ENCODE measurements at places on chromosomes 3 and 15.
A peak's percentile ranks its signal among the peaks of the same experiment; 100 is the strongest.

DNA sequence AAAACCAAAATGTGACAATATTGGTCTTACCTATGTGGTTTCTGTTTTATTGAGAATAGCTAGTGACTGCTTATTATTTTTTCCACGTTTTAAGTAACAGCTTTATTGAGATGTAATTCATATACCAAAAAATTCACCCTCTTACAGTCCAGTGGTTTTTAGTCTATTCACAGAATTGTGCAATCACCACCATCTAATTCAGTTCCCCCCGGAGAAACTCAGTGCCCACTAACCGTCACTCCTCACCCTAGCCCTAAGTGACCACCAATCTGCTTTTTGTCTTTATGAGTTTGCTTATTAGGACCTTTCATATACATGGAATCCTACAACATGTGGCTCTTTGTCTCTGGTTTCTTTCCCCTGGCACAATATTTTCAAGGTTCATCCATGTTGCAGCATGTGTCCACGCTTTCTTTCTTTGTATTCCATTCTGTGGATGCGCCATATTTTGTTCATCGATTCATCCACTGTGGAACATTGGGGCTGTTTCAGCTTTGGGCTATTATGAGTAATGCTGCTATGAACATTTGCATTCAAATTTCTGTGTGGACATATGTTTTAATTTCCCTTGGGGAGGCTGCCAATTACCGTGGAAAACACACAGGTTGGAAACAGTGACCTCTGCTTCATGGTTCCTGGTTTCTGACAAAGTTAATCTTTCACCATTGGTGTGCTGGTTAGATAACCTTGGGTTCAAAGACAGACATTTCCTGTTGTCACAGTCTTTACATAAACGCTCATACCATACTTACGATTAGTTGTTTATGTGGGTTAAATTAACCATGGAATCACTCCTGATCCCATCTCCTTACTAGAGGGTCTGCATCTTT is 3.2 kb upstream of the BCL2L10 start:
- DNase-seq = no peak

GRCh38 chr15:67524235-67524634 is 3.3 kb downstream of the C15orf61 start:
- DNase-seq = no peak

- no peak for DNase-seq
Observed at GRCh38 chr3:177676947-177677587, 479.8 kb upstream of the TBL1XR1 start.

GRCh38 chr3:195866686-195867511 is 41.5 kb downstream of the TNK2 start:
- no peak for DNase-seq

DNA sequence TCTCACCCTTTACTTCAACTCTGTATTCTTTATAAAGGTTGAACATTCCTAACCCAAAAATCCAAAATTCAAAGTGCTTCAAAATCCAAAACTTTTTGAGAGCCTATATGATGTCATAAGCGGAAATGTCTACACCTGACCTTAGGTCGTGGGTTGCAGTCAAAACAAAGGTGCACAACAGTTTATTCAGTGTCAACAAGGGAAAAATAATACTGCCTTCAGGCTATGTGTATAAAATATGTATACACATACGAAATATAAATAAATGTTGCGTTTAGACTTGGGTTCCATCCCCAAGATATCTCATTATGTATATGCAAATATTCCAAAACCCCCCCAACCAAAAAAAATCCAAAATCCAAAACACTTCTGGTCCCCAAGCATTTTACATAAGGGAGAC is 90.9 kb downstream of the STAG1 start:
- no peak for DNase-seq

- DNase-seq = no peak
Observed at GRCh38 chr3:152621006-152621868, 213.7 kb upstream of the P2RY1 start.

DNA sequence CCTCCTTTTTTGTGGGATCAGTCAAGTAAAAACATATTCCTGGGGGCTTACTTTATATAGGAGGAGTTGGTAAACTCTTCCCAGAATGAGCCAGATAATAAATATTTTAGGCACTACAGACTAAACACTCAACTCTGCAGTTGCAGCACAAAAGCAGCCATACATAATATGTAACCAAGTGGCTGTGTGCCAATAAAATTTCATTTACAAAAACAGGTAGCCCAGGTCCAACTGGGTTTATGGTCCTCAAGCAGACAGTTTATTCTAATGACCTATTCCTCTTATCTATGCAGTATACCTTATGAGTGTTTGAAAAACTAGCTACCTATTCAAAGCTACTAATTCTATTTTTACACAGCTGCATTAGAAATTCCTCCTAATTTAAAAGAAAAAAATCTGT is 61.8 kb downstream of the FAIM start:
- no peak for DNase-seq

GRCh38 chr3:46895204-46895660 is 17.7 kb downstream of the PTH1R start:
- DNase-seq = peak; percentile 51

DNA sequence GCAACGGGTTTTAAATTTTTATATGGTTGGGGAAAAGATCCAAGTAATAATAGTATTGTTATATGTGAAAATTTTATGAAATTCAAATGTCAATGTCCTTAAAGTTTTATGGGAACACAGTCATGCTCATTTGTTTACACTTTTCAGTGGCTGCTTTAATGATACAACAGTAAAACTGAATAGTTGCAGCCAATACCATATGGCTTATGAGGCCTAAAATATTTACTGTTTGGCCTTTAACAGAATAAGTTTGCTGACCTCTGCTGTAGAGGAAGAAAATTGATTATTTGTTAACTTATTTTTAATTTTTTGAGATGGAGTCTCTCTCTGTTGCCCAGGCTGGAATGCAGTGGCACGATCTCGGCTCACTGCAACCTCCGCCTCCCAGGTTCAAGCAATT is 44.7 kb downstream of the USP50 start:
- DNase-seq = no peak

GRCh38 chr3:122996038-122996580 is 31.5 kb downstream of the SEMA5B start:
- no peak for DNase-seq

- no peak for DNase-seq
Observed at GRCh38 chr3:69288161-69288895, 97.6 kb downstream of the FRMD4B start.

GRCh38 chr3:25863416-25863959 is 73.6 kb downstream of the OXSM start:
- no peak for DNase-seq

- DNase-seq = no peak
Observed at GRCh38 chr15:38300395-38300794, 47.8 kb downstream of the SPRED1 start.

GRCh38 chr3:67995206-67995605 is 340.8 kb upstream of the SUCLG2 start:
- DNase-seq = no peak

GRCh38 chr15:56175788-56176187 is 67.9 kb downstream of the RFX7 start:
- DNase-seq = no peak

DNA sequence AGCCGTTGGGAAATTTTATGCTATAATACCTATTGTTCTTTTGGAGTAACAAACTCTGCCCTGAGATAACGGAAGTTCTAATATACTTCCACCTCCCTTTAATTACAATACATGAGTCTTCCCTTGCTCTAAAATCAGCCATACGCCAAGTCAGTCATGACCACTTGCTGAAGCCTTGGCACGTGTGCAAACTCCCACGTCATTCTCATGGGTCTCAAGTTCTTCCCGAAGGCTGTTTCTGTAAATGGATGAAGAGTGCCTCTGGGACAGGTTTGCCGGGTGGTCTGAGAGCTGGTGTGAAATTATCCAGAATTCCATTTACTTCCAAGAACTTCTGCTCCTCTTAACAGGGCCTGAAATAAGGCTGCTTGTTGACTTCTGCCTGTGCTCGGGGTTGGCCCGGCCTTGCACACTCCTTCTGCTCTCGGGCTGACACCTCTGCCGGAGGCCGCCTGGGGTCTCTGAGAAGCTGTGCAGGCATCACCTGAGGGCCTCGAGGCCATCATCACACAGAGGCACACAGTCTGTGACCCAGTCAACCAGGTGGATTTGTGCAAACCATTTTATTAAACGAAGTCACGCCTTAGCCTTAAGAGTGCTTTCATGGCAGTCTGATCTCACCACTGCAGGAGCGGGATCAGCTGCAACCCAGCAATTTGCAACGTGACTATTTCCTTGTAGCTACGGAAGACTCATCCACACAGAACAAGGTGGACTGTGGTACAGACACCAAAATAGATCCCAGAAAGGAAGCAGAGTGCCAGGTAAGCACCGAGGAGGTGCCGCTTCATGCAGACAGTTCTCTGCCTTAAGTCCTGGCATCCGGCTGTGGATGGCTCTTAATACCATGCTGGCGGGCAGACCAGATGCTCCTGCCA is 120.1 kb downstream of the ADAMTS17 start:
- no peak for DNase-seq

DNA sequence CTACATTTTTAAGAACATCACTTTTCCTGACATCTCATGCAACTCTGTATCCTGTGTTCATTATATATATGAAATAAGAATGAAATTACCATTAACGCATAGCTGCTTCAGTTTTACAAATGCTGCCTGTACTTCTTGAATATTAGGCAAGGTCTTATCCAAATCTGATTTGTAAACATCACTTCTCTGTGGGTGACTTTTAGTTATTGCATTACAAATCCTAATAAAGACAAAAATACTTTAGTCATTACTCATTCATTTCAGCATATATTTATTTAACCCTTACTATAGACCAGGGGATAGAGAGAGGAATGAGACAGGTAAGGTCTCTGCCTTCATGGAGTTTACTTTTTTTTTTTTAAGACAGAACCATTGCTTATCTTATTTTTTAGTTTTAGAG is 36.8 kb downstream of the MTMR10 start:
- no peak for DNase-seq

GRCh38 chr3:166706094-166706493 is 674.0 kb downstream of the ZBBX start:
- DNase-seq = no peak

DNA sequence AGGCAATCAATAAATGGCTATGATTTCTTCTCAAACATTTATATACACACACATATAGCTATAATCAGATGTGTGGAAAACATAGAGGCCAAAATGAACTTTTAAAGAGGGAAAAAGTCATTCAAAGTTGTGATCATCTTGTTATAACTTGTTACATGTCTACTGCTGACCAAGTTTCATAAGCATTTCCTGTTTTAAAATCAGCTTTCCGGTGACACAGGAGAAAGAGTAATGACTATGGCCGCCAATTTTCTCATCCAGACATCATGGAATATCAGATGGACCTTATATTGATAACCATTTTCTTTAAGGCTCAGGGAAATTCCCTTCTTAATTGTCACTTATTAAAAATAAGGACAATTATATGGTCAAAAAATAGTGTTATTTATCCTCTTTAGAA is 71.7 kb upstream of the AGTR1 start:
- no peak for DNase-seq

- no peak for DNase-seq
Observed at GRCh38 chr3:109195815-109196214, 59.3 kb downstream of the C3orf85 start.

DNA sequence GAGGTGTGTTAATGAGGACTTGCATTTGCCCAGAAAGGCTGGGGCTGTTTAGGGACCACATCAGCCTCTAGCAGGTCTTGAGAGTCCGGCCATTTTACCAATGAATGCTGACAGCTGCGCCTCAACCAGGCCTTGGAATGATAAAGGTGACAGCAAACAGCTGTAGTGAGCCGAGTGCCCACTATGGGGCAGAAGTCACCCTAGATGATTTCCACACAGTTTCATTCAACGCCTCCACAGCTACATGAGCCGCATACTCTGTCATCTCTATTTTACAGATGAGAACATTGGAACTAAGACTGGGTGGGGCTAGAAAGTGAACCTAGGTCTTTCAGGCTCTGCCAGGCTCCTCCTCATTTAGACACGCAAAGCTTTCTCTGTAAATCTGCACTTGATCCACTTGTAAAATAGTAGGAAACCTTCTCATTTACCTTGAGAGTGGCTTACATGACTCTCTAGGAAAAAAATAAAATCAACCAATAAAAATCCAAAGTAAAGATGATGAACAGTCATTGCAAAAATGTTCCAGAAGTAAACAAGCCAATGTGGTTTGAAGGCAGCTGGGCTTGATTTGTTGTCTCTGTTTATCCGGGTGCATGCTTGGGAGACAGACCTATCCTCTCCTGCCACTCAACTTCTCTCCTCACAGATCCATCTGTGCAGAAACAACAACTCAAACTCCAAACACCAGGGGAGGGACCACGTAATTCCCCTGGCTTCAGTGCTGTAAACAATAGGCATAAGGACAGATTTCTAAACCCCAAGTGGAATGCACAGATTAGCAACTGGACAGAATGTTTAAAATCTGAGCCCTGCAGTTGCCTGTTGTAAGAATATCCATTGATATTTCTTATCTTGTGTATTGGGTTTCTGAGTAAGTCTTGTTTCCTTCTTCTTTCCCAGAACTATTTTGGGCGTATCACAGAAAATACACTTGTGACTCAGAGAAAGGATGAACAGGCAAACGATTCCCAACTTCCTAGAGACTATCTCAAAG is 31.5 kb upstream of the LDHAL6B start:
- DNase-seq = peak; percentile 28

DNA sequence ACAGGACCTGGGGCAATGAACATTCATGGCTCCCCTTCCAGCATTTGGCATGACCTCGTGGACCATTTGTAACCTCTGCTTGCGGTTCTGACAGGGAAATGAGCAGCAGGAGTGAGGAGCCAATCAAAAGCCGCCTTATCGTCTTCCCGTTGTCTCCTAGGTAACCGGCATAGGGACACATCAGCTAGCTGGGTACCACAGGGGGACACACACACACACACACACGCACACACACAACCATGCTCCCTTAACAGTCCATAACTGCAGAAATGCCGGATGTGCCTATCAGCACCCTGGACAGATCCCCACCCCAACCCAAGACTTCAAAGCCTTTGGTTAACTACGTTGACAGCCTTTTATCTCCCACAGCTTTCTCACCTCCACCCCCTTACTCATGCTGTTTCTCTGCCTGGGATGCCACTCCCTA is 53.4 kb upstream of the CCDC174 start:
- DNase-seq = no peak

DNA sequence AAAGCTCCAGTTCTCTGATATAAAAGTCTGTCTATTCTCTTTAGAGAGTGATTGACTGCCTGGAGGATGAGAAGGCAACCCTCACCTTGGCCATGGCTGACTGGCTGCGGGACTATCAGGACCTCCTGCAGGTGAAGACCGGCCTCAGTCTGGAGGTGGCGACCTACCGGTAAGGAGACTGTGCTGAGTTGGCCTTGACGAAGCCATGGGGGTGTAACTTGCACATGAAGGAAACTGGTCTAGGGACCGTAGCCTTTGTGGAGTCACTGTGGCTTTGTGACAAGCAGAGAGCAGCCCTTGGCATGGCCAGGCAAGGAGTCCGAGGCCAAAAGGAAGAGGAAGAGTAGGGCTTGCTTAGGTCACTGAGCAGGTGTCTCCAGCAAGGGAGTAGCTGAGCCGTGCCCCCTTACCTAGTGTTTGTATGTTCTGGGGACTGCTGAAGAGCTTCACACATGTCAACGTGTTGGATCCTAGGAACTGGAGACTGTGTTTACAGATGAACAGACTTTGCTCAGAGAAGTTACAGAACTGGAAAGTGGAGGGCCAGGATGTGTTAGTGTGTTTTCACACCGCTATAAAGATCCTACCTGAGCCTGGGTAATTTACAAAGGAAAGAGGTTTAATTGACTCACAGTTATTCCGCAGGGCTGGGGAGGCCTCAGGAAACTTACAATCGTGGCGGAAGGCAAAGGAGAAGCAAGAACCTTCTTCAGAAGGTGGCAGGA is 8.8 kb downstream of the SYNM start:
- no peak for DNase-seq

- no peak for DNase-seq
Observed at GRCh38 chr3:73658227-73658626, 33.5 kb upstream of the PDZRN3 start.

GRCh38 chr15:44545913-44546802 is 9.2 kb downstream of the EIF3J start:
- DNase-seq = no peak
